ENCODE measurements at places on chromosomes 7 and 10.

GRCh38 chr10:72079356-72079755 is 9.0 kb downstream of the SPOCK2 start:
- DNase-seq, result no peak

DNA sequence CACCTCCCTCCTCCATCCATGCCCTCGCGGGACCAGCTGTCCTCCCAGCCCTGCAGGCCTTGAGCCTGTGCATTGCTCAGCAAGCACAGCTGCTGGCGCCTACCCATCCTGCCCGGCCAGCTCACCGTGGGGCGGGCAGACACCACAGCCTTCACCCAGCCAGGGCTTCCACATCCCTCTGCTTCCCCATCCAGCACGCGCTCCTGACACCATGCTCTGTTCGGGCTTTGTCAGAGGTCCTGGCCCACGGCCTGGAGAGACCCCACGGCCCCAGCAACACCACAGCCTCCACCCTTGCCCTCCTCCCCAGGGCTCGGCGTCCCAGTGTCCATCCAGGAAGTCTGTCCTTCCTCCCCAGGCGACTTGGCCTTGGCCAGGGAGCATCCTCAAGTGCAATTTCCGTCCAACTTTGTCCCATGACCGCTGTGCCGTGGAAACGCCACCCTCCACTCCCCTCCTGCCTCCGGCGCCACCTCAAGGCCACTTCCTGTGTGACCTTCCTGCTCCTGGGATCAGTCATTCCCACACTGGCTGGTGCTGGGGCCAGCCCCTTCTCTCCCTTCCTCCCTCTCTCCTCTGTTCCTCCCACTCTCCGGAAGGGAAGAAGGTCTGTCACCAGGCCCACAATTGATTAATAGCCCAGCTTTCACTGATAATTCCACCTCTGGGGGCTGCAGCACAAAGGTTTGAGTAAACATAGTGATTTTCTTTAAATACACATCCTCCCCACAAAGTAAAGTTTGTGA is 71.5 kb upstream of the SMNDC1 start:
- no peak for DNase-seq

- DNase-seq, result no peak
Measured at GRCh38 chr7:95976369-95977060, 204.2 kb downstream of the DYNC1I1 start.

DNA sequence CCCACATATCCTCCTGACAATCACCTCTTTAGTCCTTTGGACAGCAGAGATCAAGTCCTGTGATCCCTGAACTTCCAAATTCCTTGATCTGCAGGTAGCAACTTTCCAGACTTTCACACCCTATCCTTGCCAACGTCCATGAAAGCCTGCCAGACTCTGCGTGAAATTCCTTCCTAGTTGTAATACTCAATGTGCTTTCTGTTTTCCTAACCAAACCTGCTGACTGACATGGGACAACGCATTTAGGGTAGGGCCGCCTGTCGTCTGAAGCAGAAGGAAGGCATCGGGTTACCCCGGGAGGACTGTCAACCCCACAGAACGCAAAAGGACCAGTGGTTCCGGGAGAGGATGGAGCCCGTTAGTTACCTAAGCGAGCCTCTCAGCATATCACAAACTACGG is 23.9 kb downstream of the ITGA8 start:
- DNase-seq, result no peak

GRCh38 chr10:621513-621912 is 68.0 kb downstream of the DIP2C start:
- DNase-seq, result no peak

DNA sequence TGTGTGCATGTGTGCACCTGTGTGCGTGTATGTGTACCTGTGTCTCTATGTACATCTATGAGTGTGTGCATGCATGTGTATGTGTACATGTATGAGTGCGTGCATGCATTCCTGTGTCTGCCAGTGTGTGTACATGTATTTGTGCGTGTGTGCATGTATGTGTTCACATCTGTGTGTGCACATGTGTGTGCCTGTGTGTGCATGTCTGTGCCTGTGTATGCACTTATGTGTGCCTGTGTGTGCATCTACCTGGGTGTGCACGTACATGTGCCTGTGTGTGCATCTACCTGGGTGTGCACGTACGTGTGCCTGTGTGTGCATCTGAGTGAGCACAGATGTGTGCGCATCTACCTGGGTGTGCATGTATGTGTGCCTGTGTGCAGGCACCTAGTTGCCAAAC is 102.2 kb upstream of the DIP2C start:
- no peak for DNase-seq

GRCh38 chr7:114574384-114574783 is 159.8 kb downstream of the FOXP2 start:
- no peak for DNase-seq

GRCh38 chr7:107953924-107954303 is 49.0 kb downstream of the LAMB1 start:
- DNase-seq, result no peak

GRCh38 chr7:25617214-25617613 is 388.9 kb upstream of the NPVF start:
- DNase-seq, result no peak

DNA sequence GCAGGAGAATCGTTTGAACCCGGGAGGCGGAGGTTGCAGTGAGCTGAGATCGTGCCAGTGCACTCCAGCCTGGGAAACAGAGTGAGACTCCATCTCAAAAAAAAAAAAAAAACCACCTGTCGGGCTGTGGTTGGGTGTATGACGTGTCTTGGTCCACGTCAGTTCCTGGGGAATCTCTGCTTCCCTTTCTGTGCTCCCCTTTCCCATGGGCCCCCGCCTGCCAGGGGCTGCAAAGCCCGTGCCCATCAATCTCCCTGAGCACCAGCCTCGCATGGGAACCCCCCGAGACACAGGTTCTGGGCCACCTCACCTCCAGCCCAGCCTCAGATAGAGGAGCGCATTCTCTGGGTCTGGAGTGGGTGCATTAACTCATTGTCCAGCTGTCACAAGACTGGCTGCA is 2.3 kb upstream of the SH2B2 start:
- DNase-seq, result no peak

- DNase-seq, result no peak
Measured at GRCh38 chr7:55405856-55406541, 40.9 kb downstream of the LANCL2 start.

GRCh38 chr7:108598153-108598552 is 28.5 kb downstream of the DNAJB9 start:
- DNase-seq, result no peak

- peak; percentile 76 for DNase-seq
Measured at GRCh38 chr10:48215486-48216203, 58.9 kb downstream of the FRMPD2 start.

DNA sequence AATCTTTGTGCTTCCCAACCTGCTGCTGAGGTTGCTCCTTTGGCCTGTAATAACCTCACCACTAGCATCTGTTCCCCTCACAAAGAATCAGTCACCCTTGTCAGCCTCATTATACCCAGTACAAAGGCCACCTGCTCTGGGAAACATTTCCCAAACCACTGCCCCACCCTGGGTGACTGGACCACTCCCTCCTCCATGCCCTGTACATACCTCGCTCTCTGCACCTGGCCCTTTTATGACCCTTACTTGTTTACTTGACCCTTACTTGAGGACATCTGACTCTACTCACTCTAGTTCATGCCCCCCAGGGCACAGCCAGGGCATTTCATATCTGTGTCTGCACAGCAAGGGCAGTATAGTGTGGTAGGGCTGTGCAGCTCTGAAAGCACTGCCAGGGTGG is 21.4 kb upstream of the AOC1 start:
- DNase-seq, result no peak

DNA sequence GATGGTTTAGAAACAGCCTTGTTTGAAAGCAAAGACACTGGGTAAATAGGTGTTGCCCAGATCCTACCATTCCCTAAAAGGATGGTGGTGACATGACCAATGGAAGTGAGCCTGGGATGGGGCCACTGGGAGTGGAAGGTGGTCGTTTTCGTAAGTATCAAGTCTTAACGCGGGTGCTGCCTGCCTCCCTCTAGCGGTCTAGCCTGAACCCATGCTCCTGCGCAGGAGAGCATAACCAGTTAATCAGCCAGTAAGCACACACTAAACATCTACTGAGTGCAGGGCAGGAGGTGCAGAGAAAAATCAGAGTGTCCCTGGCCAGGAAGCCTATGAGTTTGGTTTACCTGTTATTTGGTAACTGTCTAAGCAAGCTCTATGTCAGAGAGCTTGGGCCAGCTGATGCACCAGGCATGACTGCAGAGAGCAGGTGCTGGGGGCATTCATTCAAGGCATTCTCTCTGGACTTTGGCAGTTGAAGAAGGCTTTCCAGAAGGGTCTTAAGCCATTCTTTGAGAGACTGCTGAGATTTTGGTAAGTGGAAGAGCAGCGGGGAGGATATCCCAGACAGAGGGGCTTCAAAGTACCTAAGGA is 930 bp downstream of the GARIN1A start:
- DNase-seq, result peak; percentile 7

DNA sequence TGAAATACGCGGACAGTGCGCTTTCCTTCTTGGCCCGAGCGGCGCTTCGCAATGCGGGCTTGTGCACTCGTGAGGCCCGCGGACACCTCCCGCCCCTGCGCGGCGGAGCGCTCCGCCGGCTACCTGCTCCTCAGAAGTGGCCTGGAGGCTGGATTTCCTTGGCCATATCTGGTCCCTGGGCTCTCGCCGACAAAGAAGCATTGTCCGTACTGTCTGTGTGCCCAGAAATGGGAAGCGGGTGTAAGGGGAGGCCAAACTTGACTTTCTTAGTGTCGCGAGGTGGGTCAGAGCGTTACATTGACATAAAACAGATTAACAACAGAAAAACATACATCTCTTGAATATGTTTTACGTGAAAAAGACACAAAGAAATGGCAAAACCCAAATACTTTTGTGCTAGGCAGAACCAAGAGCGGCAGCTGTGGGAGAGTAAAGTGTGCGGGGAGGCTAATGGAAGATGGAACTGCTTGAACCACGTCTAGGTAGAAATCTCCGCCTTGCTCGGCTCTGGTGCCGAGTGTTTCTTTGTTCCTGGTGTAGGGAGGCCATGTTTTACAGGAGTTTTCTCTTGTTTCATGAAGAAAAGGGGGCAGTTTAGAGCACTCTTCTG is 1.4 kb downstream of the LANCL2 start:
- DNase-seq, result no peak

- DNase-seq, result peak; percentile 71
Measured at GRCh38 chr10:114648368-114648767, 9.7 kb downstream of the ABLIM1 start.

DNA sequence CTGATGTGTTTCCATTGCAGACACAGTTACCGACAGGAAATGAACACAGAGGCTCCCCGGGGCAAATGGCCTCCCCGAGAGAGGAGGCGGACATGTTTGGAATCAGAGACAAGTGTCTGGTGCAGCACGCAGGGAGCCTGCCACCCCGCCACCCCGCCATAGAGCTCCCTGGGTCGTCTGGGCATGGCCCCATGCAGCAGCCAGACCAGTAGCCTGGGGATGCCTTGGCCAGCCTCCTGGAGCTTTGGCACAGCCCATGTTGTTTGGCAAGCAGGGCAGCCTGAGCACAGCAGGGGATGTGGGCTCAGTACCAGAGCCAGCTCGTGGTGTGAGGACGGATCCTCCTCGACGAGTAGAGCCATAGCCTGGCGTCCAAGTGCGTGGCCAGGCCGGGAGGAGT is 80.8 kb downstream of the NKX6-2 start:
- DNase-seq, result no peak

- peak; percentile 6 for DNase-seq
Measured at GRCh38 chr10:28796606-28797512, 119.5 kb downstream of the BAMBI start.

- no peak for DNase-seq
Measured at GRCh38 chr7:90594751-90595317, 1.3 kb upstream of the CDK14 start.

DNA sequence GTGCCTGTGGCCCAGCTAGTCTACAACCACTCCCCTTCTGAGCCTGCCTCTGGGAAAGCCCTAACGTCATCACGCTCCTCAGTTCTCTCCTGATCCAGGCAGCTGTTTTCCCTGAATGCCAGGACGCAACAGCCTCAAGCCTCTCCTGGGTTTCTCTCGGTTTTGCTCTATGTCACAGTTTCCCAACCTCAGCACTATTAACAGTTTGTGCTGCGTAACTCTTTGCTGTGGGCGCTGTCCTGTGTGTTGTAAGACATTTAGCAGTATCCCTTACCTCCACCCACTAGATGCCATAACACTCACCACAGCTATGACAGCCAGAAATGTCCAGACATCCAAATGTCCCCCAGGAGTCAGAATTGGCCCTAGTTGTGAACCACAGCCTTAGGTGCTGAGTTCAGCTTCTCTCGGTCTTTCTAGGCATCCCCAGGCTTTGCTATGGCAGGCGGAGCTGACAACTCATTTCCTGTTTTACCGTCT is 226.3 kb upstream of the NPVF start:
- DNase-seq, result no peak

- no peak for DNase-seq
Measured at GRCh38 chr7:151607464-151607867, 87.8 kb upstream of the RHEB start.

GRCh38 chr10:117462424-117462792 is 80.1 kb upstream of the EMX2 start:
- peak; percentile 8 for DNase-seq

- no peak for DNase-seq
Measured at GRCh38 chr7:122845286-122845685, 41.0 kb downstream of the CADPS2 start.

DNA sequence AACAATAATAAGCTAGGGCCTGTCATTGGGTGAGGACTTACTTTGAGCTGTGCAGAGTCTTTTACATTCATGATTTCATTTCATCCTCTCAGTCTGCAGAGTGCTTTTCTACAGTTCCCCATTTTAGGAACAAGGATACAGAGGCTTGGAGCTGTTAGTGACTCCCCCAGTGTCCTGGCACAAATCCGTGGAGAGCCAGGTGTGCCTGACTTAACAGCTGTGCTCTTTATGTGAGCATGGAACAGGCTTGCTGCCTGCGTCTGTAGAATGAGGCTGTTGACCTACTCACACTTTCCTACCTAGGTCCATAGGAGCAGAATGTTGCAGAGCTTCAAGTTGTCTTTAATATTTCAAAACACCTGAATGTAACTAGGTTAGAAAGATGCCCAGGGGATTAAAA is 50.4 kb upstream of the BTBD16 start:
- no peak for DNase-seq

GRCh38 chr7:135672560-135673359 is 10.4 kb downstream of the STMP1 start:
- DNase-seq, result peak; percentile 76

- no peak for DNase-seq
Measured at GRCh38 chr10:22481687-22482539, 136.6 kb downstream of the SPAG6 start.

- DNase-seq, result peak; percentile 61
Measured at GRCh38 chr7:8817448-8818036, 384.1 kb downstream of the NXPH1 start.

- no peak for DNase-seq
Measured at GRCh38 chr10:78004215-78005026, 24.9 kb downstream of the POLR3A start.

GRCh38 chr10:98382691-98383101 is 32.3 kb downstream of the PYROXD2 start:
- no peak for DNase-seq

DNA sequence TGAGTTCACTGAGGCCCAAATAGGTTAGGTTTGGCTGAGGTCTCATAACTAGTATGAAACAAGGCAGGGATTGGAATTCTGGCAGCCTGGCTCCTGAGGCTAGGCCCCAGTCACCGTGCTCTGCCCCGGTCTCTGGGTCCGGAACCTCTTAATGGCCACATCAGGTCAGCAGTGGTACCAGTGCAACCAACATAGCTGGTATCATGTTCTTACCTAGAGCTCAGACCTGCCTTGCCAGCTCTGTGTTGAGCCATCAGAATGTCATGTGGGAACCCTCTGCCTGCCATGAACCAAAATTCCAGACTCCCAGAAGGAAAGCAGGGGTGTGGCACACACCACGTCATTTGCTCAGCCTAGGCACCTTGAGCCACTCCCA is 56.5 kb downstream of the ZNF467 start:
- no peak for DNase-seq

GRCh38 chr10:9451211-9451773 is 1396.8 kb downstream of the GATA3 start:
- no peak for DNase-seq

Measured in OCI-M1 (cell line).